HFF-Myc (cell line): ENCODE measurements at places on chromosomes 5 and 9.
A peak's percentile ranks its signal among the peaks of the same experiment; 100 is the strongest.

- no peak for DNase-seq
These were observed 26.4 kb upstream of the CARNMT1 start for GRCh38 chr9:75054368-75055001.

- no peak for DNase-seq
These were observed 134.9 kb upstream of the FBXL17 start for GRCh38 chr5:108516785-108517184.

DNA sequence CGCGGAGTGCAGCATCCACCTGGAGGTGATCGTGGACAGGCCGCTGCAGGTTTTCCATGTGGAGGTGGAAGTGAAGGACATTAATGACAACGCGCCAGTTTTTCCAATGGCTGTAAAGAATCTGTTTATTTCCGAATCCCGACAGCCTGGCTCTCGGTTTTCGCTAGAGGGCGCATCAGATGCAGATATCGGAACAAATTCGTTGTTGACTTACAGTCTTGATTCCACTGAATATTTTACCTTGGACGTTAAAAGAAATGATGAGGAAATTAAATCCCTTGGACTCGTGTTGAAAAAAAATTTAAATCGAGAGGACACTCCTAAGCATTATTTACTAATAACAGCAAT is 611 bp downstream of the PCDHA3 start:
- DNase-seq: no peak

DNA sequence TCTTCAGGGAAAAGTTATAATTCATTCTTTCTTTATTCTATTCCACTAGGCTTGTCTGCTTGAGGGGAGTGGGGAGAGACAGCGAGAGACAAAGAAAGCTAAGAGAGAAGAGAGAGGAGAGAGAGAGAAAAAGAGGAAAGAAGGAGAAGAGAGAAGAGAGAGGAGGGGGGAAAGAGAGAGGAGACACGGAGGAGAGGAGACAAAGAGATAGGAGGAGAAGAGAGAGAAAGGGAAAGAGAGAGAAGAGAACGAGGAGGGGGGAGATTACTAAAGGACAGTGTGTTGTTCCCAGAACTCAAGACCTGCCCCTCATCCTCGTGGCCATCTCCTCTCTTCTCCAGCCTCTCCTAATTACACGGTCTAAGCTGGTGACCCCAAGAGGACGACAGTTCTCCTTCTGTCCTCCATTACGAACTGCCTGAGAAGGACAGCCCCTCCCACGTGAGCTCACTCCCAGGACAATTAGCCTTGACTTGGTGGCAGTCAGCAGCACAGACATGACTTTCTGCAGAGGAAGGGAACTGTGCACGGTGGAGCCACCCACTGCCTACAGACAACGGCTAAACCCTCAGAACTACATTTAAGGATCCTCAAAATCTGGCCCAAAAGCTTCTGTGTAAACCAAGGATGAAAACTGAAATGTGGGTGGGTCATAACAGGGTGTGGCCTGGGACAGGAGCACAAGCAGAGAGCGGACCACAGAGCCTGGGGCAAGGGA is 99.1 kb downstream of the COL23A1 start:
- DNase-seq: no peak

- DNase-seq: no peak
These were observed 655 bp downstream of the TOR4A start for GRCh38 chr9:137278061-137278701.

DNA sequence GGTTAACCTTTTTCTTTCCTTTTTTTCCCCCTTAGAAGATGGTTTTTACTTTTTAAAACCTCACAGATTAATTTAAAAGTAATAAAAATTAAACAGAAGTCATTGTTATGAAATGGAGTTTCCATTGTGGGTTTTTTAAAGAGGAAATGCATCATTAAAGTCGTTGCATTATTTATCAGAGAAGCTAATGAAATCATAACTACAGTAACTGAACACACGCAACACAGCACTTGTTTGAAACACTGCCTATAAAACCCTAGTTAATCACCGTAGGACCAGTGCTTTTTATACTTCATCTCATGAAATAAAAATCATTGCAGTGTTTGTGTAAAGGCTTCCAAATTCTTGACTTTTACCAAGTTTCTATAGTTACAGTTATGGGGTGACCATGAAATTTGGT is 82.4 kb upstream of the NTRK2 start:
- no peak for DNase-seq

GRCh38 chr5:176693477-176693851 is 46.2 kb downstream of the TSPAN17 start:
- no peak for DNase-seq

DNA sequence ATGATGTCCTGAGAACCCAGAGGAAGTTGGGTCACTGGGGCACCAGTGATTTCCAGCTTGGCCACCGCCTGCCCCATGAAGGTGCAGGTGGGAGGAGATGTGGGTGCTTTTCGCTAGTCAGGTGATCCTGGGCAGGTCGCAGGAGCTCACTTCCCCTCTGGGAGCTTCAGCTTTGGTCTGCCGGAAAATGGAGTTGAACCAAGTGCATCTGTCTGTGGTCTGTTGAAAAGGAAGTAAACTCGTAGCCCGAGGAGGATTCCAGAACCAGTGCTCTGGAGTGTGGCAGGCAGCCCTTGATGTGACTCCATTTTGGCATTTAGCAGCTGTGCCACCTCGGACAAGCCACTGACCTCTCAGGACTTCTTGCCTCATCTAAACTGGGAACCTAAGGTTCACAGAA is 81.8 kb upstream of the HRH2 start:
- DNase-seq: no peak

GRCh38 chr5:72109625-72110024 is 2.4 kb downstream of the MAP1B start:
- no peak for DNase-seq

- no peak for DNase-seq
These were observed 378.0 kb downstream of the MLLT3 start for GRCh38 chr9:20244271-20244670.

- DNase-seq: peak; percentile 47
These were observed 138.1 kb downstream of the ATPSCKMT start for GRCh38 chr5:10111571-10111970.

- no peak for DNase-seq
These were observed 17.1 kb downstream of the SUSD1 start for GRCh38 chr9:112157961-112158360.

- DNase-seq: no peak
These were observed 461.8 kb downstream of the MAT2B start for GRCh38 chr5:163967268-163967667.

GRCh38 chr9:101388507-101388993 is 3.7 kb upstream of the BAAT start:
- DNase-seq: no peak

DNA sequence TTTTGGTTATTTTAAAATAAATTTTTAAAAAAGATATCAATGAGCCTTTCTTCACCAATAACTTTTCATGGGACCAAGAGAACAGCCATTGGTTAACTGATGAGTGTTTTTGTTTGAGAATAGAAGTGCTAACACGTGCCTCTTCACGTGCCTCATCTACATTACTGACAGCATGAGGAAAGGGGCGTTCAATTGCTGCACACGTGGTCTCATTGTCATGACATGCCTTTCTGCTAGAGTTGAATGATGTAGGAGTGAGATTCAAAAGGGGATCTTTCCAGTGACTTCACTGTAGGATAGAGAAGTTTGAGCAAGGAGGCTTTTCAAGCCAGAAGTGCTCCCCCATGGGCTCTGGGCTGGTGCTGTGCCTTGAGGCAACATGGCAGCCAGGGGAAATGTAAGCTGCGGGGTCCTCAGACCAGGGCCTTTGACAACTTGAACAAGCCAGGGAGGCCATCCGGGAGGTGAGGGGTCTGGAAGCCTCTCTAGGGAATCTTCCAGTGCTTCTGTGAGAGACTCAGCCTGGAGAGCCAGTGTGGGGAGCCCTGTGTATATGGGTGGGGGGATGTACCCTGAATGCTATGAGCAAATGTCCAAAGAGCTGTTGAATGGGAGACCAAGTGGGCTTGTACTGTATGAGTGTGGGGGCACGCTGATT is 51.2 kb upstream of the FSTL4 start:
- no peak for DNase-seq

GRCh38 chr9:114383521-114384231 is 4.1 kb downstream of the AKNA start:
- no peak for DNase-seq

GRCh38 chr9:4235871-4236804 is 63.7 kb downstream of the GLIS3 start:
- DNase-seq: peak; percentile 61

DNA sequence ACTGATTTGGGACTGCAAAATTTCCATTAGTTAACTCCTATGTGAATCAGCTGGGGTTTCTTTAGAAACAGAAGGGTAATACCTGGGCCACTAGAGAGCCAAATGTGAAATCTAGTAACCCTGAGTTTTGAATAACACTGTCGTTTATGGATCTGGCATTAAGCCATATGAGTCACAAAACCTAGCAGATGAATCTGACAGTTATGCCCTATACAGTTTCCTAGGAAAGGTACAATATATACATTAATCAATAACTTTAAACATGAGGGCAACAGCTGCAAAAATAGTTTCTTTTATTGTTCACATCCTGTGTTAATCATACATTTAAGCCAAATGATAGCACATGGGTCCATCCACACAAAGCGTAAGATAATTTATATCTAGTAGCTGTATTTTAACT is 56.9 kb downstream of the PAM start:
- peak; percentile 79 for DNase-seq

DNA sequence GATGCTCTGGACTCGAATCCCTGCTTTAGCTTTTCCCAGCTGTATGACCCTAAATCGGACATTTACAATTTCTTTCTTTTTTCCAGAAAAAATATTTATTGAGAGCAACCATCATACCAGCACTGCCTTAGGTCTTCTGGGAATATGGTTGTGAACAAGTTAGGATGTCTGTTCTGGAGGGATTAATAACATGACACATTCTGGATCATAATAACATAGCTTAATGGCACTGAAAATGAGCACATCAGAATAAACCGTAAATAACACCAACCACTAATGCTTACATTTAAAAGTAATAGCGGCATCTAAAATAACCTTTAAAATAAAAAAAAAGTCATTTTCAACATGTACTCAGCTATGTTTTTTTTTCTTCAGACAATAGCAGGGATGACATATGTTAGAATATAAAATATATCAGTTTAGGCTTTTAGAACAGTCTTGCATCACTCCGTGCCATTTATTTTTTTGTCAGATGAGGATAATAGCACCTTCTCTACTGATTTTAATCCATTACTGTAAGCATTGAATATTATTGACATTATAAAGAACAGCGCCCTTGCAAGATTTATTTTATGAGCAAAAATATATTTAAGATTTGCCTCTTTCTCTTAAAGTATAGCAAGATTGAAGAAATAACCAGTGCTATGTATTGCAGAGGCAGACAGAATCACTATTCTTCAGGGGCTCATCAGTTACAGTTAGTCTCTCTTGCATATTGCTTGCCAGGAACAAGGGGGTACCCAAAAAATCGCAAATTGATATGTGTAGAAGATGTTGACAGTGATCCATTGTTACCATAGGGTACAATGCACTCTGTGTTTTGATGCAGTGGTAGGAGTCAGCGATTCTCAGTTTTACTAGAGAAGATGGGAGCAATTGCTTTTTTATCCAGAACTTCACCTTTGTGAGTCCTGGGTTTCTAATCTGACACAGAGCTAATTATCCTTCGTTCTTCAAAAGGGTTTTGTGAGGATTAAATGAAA is 168.4 kb upstream of the NR3C1 start:
- DNase-seq: no peak

GRCh38 chr9:109590966-109591365 is 92.9 kb upstream of the PTPN3 start:
- DNase-seq: no peak
